ENCODE measurements at places on chromosomes 6 and 20. TPM values are rescaled to one million over a fixed set of nuclear protein-coding genes. Genes with fewer than 3 reads are reported as not detected.

GRCh38 chr6:46850792-46851191, 57.6 kb downstream of the MEP1A start:
- H3K27ac ChIP-seq = no peak overlapping the region
- no peaks in the 10 kb centered on the region for H3K36me3 ChIP-seq
- no peak overlapping the region for H3K4me3 ChIP-seq
- DNase-seq = no peak
- H3K27me3 ChIP-seq = no peaks in the 10 kb centered on the region

Gene GHRH
- 0.63 TPM for total RNA-seq

Gene WFDC12
- not detected for total RNA-seq

Gene HLA-E
- 39.2 TPM for total RNA-seq
